OCI-LY7 (cell line): ENCODE measurements at places on chromosomes 2 and 18.

DNA sequence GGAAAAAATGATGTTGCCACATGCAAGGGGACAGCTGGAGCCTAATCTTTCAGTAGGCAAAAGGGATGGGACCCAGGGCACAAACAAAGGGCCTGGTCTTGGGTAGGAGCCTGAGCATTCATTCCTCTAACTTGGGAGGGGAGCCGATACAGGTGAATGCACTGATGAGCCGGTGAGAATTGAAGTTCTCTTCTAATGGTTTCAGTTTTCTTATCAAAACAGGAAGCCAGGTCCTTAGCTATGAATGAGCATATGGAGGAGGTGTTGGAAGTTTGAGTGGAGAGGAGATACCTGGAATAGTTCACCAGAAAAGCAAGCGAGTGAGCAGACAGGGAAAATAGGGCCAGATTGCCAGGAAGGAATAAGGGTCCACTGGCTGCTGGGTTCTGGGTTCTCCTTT is 10.1 kb downstream of the DPP4 start:
- peak; percentile 15 for DNase-seq

- no peak for DNase-seq
These were observed 41.6 kb downstream of the GFPT1 start for GRCh38 chr2:69345434-69345833.

- no peak for DNase-seq
These were observed 482.4 kb upstream of the GCFC2 start for GRCh38 chr2:76193089-76193488.

- no peak for DNase-seq
These were observed 109.2 kb downstream of the CELF4 start for GRCh38 chr18:37456395-37456794.

DNA sequence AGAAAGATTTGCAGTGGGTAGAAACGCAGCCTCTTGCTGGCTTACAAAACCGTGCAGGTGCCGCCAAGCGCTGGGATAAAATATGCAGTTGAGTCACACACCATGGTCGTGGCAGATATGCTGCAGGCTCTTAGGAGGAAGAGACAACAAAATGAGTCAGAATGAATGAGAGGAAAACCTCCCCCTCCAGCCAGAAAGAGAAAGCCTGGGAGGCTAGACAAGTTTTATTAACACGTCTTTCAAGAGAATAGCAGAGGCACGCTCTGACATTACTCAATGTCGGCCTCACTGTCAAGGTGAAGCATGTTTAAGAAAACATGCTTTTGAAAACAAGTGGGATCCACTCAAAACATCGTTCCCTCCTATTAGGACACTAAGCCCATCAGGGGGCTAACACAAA is 37.1 kb upstream of the ZCCHC2 start:
- no peak for DNase-seq

- no peak for DNase-seq
These were observed 60.6 kb downstream of the SERTAD2 start for GRCh38 chr2:64593035-64593655.

DNA sequence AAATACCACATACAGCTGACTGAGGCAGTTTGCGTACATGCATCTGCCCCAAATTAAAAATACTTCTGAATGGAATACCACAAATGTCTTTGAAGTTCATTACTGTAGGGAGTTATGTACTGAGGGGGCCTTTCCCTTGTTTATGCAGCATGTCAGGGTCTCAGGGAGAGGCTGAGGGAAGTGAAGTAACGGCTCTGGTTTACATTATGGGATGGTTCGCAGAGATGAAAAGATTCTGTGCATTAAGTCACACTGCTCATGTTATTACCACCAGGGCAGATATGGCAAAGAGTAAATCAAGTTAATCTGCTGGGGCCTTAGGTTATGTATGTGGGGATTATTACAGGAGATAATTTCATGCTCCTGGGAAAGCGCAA is 385.9 kb upstream of the RND3 start:
- no peak for DNase-seq

- no peak for DNase-seq
These were observed 3.8 kb downstream of the ZFAND2B start for GRCh38 chr2:219210196-219210885.

DNA sequence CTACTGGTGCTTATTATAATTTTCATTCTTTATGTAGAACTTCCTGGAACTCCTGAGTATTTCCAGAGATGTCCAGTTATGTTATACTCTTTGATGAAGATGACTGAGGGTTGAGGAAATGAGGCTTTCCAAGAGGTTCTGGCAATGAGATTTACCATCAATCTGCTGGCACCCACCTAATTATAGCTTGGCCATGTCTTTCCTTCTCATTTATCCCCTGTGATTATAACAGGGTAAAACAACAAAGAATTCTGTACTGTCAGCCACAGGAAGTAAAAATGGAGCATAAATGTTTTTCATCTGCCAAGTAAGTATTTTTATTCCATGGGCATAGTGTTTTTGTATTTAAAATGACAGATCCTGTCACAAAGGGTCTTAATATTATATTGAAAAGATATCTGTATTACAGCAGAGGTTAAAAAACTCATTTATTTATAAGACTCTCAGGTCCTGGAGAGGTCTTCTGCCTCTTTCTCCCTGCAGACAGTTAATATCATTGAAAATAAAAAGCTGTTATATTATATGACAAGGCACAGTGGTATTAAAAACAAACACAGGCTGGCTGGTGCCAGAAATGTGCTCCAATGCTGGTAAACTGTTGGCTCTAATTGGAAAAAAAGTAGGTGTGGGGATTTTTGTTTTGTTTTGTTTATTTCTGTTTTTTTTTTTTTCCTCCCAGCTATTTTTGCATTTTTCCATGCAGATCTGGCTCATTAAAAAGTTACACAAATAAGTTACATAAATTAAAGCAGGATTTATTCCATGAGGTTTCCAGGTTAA is 1764.1 kb upstream of the CELF4 start:
- DNase-seq = no peak

DNA sequence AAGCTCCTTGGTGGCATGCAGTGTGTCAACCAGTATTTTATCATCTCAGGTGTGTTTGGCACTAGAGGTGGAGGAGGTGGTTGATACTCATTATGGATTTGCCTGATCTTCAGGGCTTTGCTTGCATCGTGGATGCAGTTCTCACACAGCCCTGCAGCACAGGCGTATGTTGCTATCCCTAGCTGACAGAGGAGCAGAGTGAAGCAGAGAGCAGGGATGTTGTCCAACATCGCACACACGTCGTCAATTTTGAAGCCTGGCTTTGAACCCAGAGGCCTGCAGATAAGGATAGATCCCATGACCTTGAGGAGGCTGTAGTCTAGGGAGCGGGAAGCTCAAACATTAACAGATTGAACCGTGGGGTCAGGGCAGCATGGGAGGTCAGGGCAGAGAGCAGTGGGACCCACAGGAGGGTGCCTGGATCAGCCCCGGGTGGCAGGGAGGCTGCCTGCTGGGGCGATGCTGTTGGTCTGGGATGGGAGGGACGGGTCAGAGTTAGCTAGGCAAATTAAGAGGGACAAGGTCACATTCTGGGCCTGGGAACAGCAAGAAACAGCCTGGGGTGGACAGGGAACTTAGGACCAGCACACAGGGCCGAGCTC is 4.2 kb downstream of the RNF144A start:
- DNase-seq = no peak

GRCh38 chr2:235270956-235271355 is 222.9 kb upstream of the AGAP1 start:
- no peak for DNase-seq

DNA sequence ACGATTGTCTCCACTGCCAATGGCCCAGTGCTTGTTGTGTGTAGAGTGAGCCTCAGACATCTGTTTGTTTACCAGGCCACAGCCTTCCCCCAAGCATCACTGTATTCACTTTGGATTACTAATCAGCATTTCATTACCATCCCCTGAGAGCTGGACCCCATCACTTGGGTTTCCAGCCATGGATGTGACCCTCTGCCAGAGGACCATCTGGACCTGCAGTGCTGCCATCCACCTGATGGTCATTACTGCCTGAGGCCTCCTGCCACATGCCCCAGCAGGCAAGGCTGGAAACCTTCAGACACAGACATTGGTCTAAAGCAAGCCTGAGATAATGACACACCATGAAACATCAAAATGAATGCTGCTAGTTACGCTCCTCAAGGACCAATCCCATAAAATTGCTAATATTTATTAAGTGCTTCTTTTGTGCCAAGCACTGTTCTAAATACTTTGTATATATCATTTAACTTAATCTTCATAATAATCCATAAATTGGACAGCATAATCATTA is 2096.3 kb upstream of the CELF4 start:
- DNase-seq = no peak

- no peak for DNase-seq
These were observed 431.8 kb upstream of the MYT1L start for GRCh38 chr2:2762913-2763312.

DNA sequence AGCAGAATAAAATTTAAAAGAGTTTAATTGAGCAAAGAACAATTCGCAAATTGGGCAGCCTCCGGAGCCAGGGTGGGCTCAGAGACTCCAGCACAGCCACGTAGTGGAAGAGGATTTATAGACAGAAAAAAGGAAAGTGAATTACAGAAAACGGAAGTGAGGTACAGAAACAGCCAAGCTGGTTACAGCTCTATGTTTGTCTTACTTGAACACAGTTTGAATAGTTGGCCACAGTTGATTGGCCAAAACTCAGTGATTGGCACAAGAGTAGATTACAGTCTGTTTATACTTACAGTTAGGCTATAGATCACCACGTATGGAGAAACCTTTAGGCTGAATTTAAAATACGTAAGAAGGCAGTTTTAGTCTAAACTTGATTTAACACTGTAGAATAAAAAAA is 78.8 kb upstream of the NEDD4L start:
- no peak for DNase-seq

DNA sequence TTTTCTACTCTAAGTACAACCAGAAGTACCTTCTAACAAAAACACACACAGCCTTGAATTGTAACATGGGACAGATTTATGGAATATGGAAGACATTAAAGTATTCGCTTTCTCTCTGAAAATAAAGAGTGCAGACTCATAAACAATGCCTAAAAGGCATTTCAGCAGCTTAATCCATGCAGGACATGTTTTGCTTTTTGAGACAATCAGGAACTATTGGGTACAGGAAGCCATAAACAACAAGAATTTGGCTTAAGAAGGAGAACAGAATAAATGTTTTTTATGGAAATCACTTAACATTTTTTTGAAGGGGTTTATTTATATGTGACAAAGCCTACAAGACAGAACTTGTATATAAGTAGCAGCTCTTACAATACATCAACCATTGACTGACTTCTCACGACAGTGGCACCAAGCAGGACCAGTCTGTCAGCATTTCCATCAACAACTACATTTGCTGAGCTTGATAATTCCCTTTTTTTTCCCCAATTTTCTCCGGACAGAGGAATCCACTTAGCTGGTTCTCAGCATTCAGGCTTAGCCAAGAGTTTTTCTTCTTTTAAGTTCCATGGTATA is 140.1 kb downstream of the EXOC6B start:
- no peak for DNase-seq

DNA sequence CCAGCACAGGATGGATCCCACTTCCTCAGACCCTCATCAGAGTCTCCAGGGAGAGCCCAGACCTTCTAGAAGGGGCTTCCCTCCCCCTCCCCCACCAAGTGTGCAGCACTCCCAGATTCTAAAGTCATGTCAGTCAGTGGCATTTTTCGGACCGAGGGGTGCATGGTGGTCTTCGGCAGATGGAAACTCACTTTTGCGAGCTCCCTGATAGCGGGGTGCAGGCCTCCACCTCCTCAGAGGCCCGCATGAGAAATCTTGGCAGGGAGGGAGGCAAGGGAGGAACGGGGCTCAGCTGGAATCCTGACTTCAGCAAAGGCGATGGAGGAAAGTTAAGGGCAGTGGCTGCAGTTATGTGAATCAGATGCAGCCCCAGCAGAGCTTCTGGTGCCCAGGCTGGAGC is 58.2 kb downstream of the LONRF2 start:
- DNase-seq = no peak

DNA sequence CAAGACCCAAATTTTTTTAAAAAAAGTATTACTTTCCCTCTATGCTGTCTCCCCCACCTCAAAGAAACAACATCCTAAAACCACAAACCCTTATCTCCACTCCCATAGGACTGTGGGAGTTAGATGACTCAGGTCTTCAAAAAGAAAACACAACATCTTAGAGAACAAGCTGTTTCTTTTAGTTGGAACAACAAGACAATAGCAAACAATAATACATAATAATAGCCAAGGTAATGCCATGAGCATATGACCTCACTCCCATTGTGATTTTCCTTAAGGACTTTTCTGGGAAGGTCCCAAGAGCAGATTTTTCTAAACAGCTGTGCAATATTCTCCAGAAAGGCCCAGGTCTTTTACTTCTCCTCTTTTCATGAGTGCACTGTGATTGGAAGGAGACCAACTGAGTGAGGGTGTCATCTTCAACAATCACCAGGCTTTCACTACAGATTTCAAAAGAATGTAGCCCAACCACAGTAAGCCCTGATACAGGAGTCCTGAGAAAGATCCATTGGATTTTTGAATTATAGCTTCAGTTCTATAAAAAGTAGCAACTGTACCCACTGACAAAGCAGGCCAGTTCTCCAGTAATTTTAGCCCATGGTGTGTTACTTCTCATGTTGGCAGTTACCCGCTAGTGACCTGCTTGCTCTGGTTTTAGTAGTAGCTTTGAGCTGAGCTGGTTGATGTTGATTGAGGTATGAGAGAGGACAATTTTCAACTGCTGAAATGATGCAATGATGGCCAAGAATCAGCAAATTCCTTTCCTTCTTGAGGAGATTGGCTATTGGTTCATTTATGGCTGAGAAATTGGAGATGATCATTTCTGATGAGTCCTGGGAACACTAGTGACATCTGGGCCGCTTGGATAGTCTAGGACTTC is 144.5 kb upstream of the TCF4 start:
- no peak for DNase-seq

- no peak for DNase-seq
These were observed 628.7 kb upstream of the PIK3C3 start for GRCh38 chr18:41326311-41326710.

DNA sequence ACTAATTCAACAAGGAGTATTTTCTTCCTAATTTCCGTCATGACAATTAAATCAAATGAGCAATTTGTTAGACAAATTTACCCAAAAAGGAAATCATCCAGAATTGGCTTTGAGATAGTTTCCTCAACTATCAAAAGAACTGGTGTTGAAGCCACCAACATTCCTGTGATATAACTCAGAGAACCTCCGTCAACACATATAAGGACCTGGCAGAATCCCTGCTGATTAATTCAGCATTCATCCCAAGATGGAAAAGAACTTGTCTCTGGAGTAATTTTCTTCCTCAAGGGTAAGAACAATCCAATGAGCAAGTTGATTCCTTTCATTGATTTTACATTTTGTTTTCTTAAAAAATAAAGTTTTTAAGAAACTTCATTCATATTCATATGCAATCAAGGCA is 62.0 kb downstream of the MBD2 start:
- DNase-seq = no peak

DNA sequence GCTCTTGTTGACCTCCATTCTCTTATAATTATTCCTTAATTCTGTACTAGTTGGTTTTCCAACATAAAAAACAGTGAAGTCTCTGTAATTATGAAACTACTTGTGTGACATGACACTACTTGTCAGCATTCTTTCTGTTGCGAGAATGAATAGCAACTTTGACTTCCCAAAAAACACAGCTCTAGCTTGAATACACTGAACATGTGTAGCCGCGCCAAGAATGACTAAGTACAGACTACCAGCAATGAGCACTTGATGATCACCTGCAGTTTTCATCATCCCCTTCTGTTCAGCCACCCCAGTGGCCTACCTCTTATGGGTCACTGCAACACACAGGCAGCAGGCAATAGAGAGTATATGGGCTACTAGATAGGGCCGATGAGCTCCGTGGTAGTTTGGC is 229.3 kb downstream of the TGIF1 start:
- DNase-seq = no peak

GRCh38 chr2:144443837-144444817 is 75.8 kb downstream of the ZEB2 start:
- DNase-seq = no peak
